HuH-7 (cell line): ENCODE measurements at places on chromosomes 4 and X.

GRCh38 chrX:108271397-108271787 is 166.8 kb downstream of the COL4A6 start:
- no peak for DNase-seq

GRCh38 chr4:18638031-18638430 is 616.5 kb upstream of the LCORL start:
- DNase-seq = no peak

- no peak for DNase-seq
Measured at GRCh38 chrX:152072236-152072635, 66.1 kb downstream of the MAGEA10 start.

GRCh38 chrX:69028761-69029120 is 136.5 kb downstream of the PJA1 start:
- DNase-seq = no peak

DNA sequence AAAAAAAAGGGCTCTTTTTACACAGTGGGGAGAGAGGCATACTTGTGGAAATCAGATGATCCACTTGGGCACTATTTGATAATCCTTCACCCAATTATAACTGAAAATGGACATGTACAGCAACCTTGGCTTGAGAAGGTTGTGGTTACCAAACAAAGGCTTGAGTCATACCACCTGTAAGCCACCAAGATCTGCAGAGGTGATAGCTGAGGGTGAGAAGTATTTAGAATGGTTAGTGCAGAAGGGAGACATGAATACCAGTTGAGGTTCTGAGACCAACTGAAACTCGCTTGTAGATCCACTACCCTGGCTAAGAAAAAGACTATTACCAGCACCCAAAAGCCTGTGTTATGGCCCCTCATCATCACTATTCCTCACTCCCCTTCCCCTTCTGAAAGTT is 614.0 kb downstream of the STIM2 start:
- DNase-seq = no peak

DNA sequence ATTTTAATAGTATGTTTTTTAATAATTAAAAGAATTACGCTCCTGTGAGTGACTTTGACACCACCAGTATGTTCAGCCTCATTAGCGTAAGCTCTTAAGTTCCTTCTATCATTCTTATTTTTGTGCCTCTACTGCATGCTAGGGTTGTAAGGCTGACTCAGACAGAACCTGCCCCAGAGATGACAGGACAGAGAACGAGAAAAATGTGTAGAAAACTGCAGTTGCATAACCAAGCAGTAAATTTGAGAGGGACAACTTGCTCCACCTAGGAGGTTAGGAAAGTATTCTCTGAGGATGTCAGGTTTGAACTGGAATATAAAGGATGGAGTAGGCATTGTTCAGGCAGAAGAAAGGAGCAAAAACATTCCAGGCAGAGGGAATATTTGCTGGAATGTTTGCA is 98.7 kb downstream of the NFKB1 start:
- DNase-seq = no peak

- DNase-seq = no peak
Measured at GRCh38 chr4:42824278-42824977, 68.1 kb upstream of the GRXCR1 start.

DNA sequence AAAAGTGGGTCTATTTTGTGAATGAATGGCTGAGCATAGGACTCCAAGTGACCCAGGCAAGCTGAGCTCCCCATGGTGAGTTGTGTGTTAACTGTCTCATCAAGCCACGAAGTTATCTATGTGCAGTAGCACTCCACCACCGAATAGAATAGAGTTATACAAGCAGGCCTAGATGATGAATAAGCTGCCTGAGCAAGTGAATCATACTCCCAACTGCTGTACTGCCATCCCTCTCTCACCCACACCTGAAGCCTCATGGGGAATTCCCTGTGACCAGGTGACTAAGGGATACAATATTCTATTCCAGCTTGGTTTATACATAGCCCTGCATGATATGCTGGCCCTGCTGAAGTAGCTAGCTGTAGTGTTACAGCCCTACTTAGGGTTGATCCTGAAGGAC is 38.7 kb downstream of the KDM5C start:
- no peak for DNase-seq

DNA sequence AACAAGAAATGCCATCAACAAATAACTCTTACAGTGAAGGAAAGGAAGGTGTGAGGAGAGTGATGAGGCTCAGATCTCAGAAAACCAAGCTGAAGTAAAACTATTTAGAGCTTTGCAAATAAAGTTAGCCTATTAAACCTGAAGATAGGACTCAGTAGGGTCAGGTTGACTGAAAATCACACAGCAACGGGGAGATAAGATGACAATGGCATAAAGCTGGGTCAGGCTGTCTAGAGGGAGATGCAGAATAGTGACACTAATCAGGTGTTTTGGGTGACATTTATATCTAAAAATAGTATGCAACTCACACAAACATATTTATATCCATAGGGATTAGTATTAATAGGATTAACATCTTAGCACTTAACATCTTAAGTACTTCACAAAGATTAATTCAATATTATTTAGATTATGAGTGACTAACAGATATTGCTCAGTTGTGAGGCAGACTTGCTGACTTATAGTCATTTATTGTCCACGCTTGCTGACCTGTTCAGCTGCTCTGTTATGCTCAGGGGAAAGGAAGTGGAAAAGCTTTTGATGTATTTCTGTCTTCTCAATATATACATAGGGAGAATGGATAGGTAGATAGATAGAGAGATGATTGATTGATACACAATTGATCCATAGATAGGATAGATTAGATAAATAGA is 130.7 kb upstream of the GUCY1A1 start:
- no peak for DNase-seq

DNA sequence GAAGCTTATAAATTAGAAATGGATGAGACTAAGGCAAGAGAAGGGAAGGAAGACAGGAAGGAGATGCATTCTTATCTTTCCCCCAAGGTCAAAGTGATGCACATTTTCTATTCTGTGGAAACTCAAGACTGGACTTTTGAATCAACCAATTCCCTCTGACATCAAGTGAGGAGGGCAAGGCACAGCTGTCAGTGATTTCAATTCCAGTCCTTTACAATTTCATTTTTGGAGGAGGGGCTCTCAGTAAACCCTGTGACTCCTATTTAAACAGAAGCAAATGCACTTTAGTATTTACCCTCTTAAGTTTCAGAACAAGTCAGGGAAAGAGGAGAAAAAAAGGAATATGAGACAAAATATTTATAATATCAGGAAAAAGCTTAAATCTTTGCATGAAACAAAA is 134.0 kb downstream of the MGST2 start:
- DNase-seq = no peak

DNA sequence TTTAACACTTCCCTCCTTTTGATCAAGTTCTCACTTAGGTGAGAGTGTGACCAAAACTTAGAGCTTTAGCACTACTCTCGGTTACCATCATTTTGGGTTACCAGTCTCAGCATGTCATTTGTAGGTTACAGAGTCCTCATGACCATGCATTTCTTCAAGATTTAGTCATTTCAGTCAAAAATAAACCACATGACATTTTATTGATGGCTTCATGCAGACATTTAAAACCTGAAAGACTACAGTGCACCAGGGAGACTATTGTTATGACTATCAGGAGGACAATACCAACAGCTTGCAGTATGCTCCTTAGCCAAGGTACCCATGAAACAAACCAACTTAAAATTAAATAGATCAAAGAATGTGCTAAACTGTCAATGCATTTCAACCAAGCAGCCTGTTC is 498.1 kb upstream of the FSTL5 start:
- no peak for DNase-seq

- DNase-seq = no peak
Measured at GRCh38 chr4:2702361-2702760, 53.8 kb downstream of the TNIP2 start.

DNA sequence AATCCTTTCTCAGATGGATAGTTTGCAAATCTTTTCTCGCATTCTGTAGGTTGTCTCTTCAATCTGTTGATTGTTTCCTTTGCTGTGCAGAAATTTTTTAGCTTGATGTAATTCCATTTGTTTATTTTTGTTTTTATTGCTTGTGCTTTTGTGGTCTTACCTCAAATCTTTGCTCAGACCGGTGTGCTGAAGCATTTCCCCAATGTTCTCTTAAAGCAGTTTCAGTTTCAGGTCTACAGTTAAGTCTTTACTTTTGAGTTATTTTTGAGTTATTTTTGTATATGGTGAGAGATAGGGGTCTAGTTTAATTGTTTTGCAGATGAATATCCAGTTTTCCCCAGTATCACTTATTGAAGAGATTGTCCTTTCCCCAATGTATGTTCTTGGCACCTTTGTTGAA is 18.2 kb upstream of the SLC25A14 start:
- no peak for DNase-seq

DNA sequence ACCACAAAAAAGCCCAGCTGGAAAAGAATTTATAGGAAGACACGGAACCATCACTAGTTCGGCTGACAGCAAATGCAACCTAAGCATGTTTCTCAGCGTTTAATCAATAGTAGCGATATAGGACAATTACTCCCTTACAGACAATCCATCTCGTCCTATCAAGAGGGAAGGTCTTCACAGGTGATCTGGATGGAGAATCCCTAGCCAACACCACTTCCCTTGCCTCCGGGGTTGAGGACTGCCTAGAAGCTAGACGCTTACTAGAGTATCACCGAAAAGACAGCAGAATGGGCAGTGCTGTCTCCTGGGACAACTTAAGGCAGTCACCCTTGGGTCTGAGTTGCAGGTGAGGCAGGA is 32.1 kb upstream of the MAML3 start:
- DNase-seq = no peak

- DNase-seq = peak; percentile 70
Measured at GRCh38 chr4:6362896-6363295, 93.2 kb downstream of the WFS1 start.

DNA sequence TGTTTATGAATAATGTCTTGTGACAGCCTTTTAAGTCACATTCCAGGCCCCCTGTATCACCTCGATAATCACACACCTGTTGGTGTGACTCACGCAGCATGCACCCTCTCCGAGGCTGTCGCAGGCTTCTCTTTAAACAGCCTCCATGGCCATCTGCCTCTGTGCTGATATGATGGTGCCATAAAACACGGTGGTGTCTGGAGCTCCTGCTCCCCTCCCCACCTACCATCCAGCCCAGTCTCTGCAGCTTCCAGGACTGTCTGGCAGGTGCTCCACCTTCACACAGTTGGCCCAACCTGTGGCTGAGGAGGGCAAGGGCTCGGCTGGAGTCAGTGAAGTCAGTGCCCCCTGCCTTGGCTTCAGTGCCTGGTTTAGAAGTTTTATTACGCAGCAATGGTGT is 173.8 kb upstream of the RPL34 start:
- DNase-seq = peak; percentile 17
